ENCODE measurements at places on chromosomes 11 and 22. TPM values are rescaled to one million over a fixed set of nuclear protein-coding genes. Genes with fewer than 3 reads are reported as not detected.

SAMM50 gene
- 95.8 TPM for total RNA-seq

GRCh38 chr11:95877291-95877690 is 46.6 kb downstream of the MTMR2 start:
- H3K27me3 ChIP-seq = no peaks in the 10 kb centered on the region
- no peak for DNase-seq
- no peaks in the 10 kb centered on the region for H3K36me3 ChIP-seq
- no peak overlapping the region for H3K4me3 ChIP-seq
- no peak overlapping the region for H3K27ac ChIP-seq

CD3E gene
- total RNA-seq = not detected

MIOX gene
- 1.2 TPM for total RNA-seq

DNA sequence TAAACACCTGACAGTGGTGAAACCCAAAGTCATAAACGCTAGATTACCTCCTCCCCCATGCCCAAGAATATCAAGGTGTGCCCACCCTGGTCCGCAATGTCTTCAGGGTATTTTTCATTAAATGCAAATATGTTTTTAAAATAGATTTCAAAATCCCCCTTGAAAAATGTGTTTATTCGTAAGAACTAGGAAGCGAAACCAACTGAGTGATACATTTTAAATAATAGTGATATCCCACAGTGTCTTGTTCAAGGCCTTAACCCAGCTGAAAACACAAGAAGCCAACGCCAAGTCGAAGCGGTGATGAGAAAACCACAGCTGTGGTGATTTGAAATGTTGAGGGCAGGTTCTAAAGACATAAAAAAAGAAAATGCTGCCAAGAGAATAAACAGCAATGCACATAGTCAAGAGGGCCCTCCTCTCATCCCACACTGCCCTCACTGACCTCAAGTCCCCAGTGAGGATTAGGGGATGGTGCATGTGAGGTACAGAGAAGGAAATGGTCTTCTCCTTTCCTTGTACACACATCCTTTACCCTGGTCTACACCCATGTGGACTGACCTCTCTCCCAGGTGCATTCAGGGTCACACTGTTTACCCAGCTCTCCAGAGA is 25.5 kb downstream of the KCNJ1 start:
- no peaks in the 10 kb centered on the region for H3K36me3 ChIP-seq
- H3K4me3 ChIP-seq = no peak overlapping the region
- H3K27me3 ChIP-seq = no peaks in the 10 kb centered on the region

GRCh38 chr11:72493426-72494108 is 59.2 kb upstream of the CLPB start:
- no peak overlapping the region for H3K27ac ChIP-seq
- no peaks in the 10 kb centered on the region for H3K4me1 ChIP-seq
- H3K4me3 ChIP-seq = no peak overlapping the region
- DNase-seq = no peak

- peaks cover 32% of the 10 kb centered on the region for H3K4me1 ChIP-seq
- H3K4me3 ChIP-seq = no peak overlapping the region
- no peak overlapping the region for H3K27ac ChIP-seq
Measured at GRCh38 chr11:69268911-69269310, 25.0 kb upstream of the MYEOV start.

- H3K4me1 ChIP-seq = no peaks in the 10 kb centered on the region
- no peaks in the 10 kb centered on the region for H3K36me3 ChIP-seq
- no peak overlapping the region for H3K27ac ChIP-seq
- no peak for DNase-seq
- peaks cover 97% of the 10 kb centered on the region for H3K27me3 ChIP-seq
Measured at GRCh38 chr11:1051356-1052132, 15.0 kb upstream of the MUC6 start.

DNA sequence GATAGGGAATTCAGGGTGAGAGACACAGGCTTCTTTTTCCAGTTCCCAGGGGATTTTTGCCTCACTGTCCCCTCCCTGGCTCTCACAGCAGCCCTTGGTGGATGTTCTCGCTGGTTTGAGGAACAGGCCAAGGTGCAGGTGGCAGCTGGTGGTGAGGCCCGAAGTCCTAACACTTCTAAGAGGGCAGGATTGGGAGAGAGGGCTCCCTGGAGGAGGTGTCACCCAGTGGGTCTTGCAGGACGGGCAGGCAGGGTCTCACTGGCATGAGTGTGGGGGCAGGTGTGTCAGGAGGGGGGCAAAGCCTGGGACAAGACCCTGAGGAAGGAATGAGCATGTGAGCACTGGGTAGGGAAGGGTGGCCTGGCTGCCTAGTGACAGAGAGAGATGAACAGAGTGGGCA is 9.2 kb downstream of the ADORA2A start:
- no peaks in the 10 kb centered on the region for H3K27me3 ChIP-seq
- no peak overlapping the region for H3K27ac ChIP-seq
- DNase-seq = no peak
- H3K36me3 ChIP-seq = no peaks in the 10 kb centered on the region
- peaks cover 13% of the 10 kb centered on the region for H3K4me1 ChIP-seq

MYOD1 gene
- total RNA-seq = not detected

All from HepG2 (cell line).